Astrocyte (in vitro differentiated cells and primary cell): ENCODE measurements at places on chromosomes 3 and 15.

DNA sequence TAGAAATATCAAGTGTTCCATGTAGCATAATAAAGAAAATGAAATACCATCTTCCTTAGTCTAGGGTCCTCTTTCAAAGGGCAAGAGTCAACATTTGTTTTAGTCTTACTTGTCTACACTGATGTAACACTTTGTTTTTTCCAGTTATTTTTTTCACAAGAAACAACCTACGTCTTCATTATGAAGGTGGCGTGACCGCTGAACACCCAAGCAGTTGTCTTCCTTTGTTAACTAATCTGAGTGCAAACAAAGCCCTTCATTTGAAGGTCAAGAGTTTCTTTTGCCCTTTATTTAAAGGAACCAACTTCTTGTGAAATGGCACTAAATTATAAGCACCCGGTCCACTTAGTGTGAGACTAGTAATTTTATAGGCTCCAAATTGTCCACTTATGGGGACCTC lies 73.2 kb downstream of the CD47 start:
- DNase-seq = no peak
- no peak overlapping the region for H3K27ac ChIP-seq
- no peaks in the 10 kb centered on the region for H3K36me3 ChIP-seq
- H3K27me3 ChIP-seq = no peaks in the 10 kb centered on the region

DNA sequence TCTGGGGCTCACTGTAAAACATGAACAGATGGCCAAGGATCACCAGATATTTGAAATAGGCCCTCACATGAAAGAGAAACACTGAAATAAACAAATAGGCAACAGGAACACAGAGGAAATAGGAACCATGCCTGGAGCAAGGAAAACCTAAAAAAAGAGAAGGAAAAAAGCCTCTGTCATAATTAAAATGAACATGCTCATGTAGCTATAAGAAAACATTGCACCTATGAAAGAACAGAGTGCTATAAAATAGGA lies 102.4 kb downstream of the RAB11A start:
- H3K4me1 ChIP-seq = no peaks in the 10 kb centered on the region
- H3K4me3 ChIP-seq = no peak overlapping the region
- peaks cover 21% of the 10 kb centered on the region for H3K27me3 ChIP-seq
- H3K36me3 ChIP-seq = no peaks in the 10 kb centered on the region
- no peak for DNase-seq
- no peak overlapping the region for H3K27ac ChIP-seq

DNA sequence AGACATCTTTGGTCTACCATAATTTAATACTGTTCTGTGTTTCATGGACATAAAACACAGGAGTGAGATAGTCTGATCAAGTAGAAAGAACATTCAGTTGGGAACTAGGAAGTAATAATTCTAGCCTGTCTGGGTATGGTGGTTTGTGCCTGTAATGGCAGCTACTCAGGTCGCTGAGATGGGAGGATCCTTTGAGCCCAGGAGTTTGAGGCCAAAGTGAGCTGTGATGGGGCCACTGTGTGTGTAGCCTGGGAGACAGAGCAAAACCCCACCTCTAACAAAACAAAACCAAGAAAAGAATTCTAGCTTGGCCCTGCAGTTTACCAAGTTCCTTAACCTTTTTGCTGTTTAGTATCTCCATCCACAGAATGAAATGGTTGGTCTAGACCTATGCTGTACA lies 36.8 kb downstream of the KAT2B start:
- H3K4me3 ChIP-seq = no peak overlapping the region
- H3K27me3 ChIP-seq = no peaks in the 10 kb centered on the region
- H3K36me3 ChIP-seq = no peaks in the 10 kb centered on the region
- no peak for DNase-seq

GRCh38 chr3:185724251-185724650 lies 100.6 kb downstream of the IGF2BP2 start:
- no peak overlapping the region for H3K27ac ChIP-seq
- no peak for DNase-seq
- H3K4me1 ChIP-seq = peaks cover 26% of the 10 kb centered on the region
- H3K4me3 ChIP-seq = no peak overlapping the region
- H3K27me3 ChIP-seq = no peaks in the 10 kb centered on the region
- no peaks in the 10 kb centered on the region for H3K36me3 ChIP-seq

DNA sequence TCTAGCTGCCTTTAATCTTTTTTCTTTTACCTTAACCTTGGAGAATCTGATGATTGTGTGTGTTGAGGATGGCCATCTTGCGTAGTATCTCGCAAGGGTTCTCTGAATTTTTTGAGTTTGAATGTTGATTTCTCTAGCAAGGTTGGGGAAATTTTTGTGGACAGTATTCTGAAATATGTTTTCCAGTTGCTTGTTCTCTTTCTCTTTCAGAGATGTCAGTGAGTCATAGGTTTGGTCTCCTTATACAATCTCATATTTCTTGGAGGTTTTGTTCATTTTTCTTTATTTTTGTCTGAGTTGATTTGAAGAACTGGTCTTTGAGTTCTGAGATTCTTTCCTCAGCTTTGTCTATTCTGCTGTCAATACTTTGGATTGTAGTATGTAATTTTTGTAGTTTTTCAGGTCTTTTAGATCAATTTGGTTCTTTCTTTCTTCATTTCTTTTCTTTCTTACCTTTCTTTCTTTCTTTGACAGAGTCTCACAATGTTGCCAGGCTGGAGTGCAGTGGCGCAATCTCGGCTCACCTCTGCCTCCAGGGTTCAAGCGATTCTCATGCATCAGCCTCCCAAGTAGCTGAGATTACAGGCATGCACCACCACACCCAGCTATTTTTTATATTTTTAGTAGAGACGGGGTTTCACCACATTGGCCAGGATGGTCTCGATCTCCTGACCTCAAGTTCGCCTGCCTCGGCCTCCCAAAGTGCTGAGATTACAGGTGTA lies 366.4 kb upstream of the RASGRP1 start:
- H3K4me3 ChIP-seq = no peak overlapping the region
- peak; percentile 35 for DNase-seq
- no peaks in the 10 kb centered on the region for H3K4me1 ChIP-seq
- no peak overlapping the region for H3K27ac ChIP-seq

- H3K36me3 ChIP-seq = no peaks in the 10 kb centered on the region
- no peak overlapping the region for H3K4me3 ChIP-seq
- no peak for DNase-seq
- H3K4me1 ChIP-seq = peaks cover 5% of the 10 kb centered on the region
Measured at GRCh38 chr15:72492733-72493132, 18.6 kb downstream of the ARIH1 start.

DNA sequence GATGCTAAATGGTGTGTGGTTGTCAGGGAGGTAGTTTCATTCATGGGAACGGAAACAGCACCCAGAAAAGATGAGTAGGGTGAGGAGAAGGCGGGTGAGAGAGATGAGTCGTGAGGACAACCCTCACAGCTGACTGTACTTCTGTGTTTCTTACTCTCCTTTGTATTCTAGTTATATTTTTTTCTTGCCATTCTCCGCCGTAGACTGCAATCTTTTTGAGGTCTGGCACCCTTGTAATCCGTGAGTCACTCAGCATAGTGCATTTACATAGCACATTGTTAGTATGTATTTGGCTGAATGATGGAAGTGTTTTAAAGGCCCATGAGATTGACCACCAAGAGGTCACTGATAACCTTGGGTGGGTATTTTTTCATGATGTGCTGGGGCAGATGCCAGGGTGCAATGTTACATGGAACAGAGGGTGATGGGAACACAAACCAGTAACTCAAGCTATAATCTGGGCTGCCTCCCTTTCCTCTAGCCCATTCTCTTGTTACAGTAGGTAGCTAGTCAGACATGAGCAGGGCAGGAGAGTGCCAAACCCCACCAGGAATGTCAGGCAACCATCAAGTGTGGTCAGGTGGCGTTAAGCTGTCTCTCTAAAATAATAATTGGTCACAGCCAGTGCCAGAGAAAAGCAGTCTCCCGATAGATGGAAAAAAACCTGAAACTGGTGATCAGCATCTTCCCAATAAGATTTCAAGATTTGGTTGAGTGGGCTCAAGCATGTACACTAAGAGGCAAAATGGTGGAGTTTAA lies 18.8 kb upstream of the DGKG start:
- H3K27me3 ChIP-seq = peaks cover 11% of the 10 kb centered on the region
- peaks cover 14% of the 10 kb centered on the region for H3K4me1 ChIP-seq
- peak; percentile 88 for DNase-seq
- H3K4me3 ChIP-seq = no peak overlapping the region

DNA sequence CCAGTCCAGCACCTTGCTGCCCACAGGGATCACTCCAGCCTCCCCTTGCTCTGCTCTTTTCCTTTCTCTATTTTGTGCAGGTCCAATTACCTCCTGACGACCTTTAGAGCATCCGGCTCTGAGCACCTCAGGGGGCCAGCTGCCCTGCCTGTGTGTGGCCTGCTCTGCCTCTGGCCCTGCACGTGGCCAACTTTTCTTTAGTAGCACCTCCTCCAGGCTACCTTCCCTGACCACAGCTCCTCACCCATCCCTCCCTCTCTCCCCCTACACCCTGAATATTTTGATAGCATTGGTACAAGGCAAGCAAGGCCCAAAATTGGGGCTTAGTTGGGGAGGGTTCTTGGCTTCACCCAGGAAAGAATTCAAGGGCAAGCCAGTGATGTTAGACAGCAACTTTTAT lies 66.9 kb upstream of the PRR20G start:
- no peaks in the 10 kb centered on the region for H3K4me1 ChIP-seq
- H3K36me3 ChIP-seq = no peaks in the 10 kb centered on the region
- H3K27ac ChIP-seq = no peak overlapping the region
- no peak for DNase-seq

DNA sequence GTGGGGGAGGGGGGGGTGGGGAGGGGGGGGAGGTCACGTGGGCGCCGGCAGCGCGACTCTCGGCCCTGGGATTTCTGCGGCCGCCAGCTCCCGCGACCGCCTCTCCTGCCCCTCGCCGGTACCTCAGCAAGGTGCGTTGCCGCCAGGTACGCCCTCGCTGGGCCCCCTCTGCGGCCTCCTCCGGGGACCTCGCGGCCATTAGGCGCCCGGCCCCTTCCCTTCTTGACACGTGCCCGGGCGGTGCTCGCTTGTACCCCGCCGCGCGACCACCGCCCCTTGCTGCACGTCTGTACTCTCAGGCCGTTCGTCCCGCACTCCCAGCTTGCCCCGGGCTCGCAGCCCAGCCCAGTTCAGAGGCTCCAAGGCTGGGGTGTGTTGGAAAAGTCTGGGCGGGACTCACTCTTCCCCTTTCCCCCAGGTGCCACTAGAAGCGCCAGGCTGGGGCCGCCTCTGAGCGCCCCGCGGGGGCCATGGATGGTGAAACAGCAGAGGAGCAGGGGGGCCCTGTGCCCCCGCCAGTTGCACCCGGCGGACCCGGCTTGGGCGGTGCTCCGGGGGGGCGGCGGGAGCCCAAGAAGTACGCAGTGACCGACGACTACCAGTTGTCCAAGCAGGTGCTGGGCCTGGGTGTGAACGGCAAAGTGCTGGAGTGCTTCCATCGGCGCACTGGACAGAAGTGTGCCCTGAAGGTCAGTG lies at the start of gene MAPKAPK3:
Gene MAPKAPK3 (plus strand): TSS at position 56 of the 696 bp plus-strand sequence. CDS start 415 bp downstream, at position 471.
- peaks cover 17% of the 10 kb centered on the region for H3K4me1 ChIP-seq
- no peaks in the 10 kb centered on the region for H3K27me3 ChIP-seq
- H3K36me3 ChIP-seq = no peaks in the 10 kb centered on the region
- DNase-seq = no peak
- peak within 1 kb of the TSS; percentile 66 for H3K4me3 ChIP-seq

- no peak overlapping the region for H3K4me3 ChIP-seq
- H3K27me3 ChIP-seq = peaks cover 15% of the 10 kb centered on the region
- no peak overlapping the region for H3K27ac ChIP-seq
Measured at GRCh38 chr3:187665764-187666402, 4.3 kb downstream of the SST start.

DNA sequence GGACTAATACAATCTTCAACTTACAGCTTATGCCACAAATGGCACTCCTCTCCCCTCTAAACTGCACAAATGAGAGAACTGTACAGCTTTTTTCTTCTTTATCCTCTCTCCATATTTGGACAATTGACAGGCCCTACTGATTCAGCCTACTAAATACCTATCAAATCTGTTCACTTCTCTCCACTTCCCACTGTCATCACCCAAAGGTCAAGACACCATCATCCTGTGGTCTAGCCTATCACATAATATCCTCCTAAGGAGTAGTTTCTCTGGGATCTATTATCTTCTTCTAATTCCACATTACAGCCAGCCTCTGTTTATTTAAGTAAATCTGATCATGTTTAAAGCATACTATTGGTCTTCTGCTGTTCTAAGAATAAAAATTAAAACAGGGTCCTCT lies 33.0 kb upstream of the SLC12A8 start:
- H3K4me3 ChIP-seq = no peak overlapping the region
- H3K36me3 ChIP-seq = no peaks in the 10 kb centered on the region
- DNase-seq = peak; percentile 51
- no peaks in the 10 kb centered on the region for H3K4me1 ChIP-seq

DNA sequence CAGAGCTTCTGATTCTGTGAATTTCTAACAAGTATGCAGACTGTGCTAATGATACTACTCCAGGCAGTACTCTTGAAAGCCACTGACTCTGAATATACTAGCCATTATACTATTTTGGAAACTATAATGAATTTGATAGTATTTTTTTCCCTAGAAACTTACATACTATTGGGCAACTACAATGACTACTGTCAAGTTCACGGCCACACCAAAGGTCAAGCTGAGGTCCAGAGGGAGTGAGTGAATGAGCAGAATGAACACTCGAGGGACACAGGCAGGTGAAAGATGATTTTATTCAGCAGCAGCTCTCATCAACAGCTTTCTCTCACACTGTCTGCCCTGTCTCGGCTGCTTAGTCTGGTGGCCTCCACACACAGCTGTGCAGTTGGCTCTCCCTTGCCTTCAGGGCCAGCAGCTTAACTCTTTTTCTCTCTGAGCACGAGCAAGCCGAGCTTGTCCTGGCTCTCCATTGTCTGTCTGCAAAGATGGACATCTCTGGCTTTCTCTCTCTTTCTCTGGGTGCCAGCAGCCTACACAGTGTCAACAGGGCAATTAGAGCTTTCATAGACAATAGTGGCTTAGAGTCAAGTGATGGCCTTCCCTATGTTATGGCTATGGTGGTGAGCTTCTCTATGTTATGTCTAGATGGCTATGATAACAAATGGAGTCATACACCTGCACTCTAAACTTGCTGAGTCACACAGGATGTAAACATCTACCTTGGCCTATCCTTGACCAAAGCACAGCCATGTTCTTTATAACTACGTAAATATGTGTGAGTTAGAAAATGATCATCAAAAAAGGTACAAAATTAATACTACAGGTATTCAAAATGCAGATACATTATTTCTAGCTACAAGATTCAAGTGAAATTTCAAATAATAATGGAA lies 362.4 kb downstream of the CGGBP1 start:
- H3K36me3 ChIP-seq = no peaks in the 10 kb centered on the region
- DNase-seq = no peak
- H3K4me1 ChIP-seq = no peaks in the 10 kb centered on the region
- H3K27me3 ChIP-seq = no peaks in the 10 kb centered on the region
- H3K4me3 ChIP-seq = no peak overlapping the region
- H3K27ac ChIP-seq = no peak overlapping the region

- H3K4me3 ChIP-seq = peak overlapping the region; percentile 1
- no peaks in the 10 kb centered on the region for H3K27me3 ChIP-seq
- H3K27ac ChIP-seq = peak overlapping the region; percentile 6
- peak; percentile 93 for DNase-seq
- H3K4me1 ChIP-seq = peaks cover 18% of the 10 kb centered on the region
- H3K36me3 ChIP-seq = no peaks in the 10 kb centered on the region
Measured at GRCh38 chr15:30065025-30065801, 17.5 kb upstream of the GOLGA8J start.

GRCh38 chr3:114242947-114243346 lies 5.6 kb upstream of the ZNF80 start:
- no peak overlapping the region for H3K4me3 ChIP-seq
- no peaks in the 10 kb centered on the region for H3K4me1 ChIP-seq
- no peak for DNase-seq
- H3K27me3 ChIP-seq = no peaks in the 10 kb centered on the region
- no peaks in the 10 kb centered on the region for H3K36me3 ChIP-seq
